ENCODE measurements at places on chromosomes 3 and 15.

GRCh38 chr3:67384760-67385397 lies 269.5 kb downstream of the SUCLG2 start:
- no peak for DNase-seq

DNA sequence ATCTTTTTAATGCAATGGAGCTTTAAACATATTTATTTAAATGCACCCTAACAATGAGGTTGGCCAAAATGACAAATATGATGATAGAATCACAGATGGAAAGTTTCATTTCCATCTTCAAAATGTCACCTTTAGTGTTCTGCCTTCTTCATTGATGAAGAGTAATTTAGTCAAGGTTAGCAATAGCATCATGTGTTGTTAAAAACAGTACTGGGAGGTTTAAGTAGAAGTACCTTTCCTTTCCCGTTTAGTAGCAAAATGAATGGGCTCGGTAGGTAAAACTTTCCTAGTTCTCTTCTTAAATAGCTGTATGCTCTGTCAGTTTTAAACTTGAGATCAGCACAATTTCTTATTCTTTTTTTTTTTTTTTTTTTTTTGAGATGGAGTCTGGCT lies 35.1 kb downstream of the EIF2AK4 start:
- no peak for DNase-seq

GRCh38 chr3:8524249-8524648 lies 22.6 kb downstream of the LMCD1 start:
- no peak for DNase-seq

- DNase-seq: no peak
Observed at GRCh38 chr3:82376883-82377282, 615.4 kb upstream of the GBE1 start.

GRCh38 chr3:21734746-21735145 lies 16.3 kb downstream of the ZNF385D start:
- no peak for DNase-seq

DNA sequence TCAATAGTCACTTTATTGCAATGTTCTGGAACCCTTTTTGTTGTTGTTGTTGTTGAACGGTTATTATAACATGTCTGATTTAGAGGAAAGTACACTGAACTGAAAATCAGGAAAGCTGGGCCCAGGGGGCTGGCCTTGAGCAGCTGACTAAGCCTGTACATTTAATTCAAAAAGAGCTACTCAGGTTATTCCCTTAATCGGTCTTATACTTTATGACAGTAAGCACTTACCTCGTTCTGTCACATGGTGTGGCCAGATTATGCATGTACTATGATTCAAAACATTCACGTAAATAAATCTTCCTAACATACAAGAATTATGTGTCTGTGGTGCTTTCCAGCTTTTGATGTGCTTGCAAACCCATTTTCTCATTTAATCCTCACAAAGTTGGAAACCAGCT lies 382.5 kb upstream of the TPRG1 start:
- DNase-seq: no peak

All from cortex of kidney (tissue), 1 donor.